ENCODE measurements at places on chromosomes 3 and 15.

DNA sequence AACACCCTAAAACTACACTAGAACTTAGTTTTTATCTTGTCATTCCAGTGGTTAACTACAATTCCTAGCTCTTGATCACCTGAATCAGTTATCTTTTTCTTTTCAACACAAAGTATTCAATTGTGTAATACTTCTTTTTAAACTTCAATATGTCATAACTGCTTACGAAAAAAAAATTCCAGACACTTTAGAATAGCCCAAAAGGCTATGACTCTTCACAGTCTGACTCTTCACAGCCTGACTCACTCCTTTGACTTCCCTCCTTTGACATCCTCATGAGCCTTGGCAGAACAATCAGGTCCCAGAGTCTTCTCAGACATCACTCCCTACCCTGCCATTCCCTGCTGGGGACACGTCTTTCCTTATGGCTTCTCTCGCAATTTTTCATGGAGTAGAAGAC, 727.1 kb downstream of the ROBO1 start:
- no peak for DNase-seq

DNA sequence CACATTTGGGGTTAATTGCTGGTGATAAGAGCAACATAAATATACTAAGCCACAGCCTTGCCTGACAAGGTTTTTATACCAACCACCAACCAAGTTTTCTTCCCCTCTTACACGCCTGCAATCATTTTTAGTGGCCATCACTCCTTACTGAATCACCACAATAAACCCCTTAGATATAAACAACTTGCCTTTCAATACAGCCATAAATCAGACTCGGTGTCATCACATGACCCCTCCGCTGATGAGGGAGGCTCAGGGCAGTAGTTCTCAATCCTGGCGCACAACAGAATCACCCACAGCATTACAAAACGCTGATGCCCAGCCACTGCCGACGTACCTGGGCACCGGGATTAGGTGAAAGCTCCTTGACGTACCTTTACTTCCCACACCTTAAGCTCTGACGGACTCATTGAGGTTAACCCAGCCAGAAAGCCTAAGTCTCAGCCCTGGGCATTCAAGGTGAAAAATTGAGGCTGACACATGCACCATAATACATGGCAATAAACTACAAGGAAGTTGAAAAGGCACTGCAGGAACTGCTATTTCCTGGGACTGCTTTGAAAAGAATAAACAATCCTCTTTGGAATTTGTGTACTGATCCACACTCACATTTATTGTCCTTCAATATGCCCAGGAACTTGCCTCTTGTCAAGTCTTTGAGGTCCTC, 17.1 kb downstream of the ADCY5 start:
- DNase-seq: no peak

DNA sequence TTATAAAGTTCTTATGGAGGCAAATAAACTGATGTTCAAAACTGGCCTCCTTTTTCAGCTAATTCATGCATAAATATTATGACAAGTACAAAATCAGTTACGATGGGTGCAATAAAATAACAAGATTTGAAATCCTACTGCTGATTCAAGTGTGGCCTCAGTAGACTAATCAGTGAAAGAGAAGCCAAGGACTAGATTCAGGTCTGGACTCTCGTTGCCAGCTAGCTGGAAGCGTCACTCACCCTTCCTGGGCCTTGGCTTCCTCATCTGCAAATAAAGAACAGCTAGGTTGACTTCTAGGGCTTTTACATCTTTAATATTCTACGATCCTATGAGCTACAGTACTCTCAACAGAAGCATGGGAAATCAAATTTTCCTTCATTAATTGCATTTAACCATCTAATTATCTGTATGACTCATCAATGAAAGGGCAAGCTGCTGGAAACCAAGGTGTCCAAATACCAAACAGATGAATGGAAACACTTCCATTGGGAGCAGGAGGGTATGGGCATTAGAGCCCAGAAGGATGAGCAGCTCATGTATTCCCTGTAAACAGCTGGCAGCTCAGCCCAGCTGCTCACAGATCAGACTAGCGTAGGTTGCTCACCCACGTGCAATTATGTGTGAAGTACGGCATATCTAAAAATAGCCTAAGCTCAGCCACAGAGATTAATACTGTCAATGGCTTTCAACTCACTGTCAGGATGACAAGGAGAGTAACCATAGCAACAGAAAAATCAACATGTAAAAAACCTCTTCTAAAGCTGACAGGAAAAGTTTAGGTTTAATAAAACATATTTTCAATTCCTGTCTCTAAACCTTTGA, 294.8 kb downstream of the PLCL2 start:
- peak; percentile 31 for DNase-seq

DNA sequence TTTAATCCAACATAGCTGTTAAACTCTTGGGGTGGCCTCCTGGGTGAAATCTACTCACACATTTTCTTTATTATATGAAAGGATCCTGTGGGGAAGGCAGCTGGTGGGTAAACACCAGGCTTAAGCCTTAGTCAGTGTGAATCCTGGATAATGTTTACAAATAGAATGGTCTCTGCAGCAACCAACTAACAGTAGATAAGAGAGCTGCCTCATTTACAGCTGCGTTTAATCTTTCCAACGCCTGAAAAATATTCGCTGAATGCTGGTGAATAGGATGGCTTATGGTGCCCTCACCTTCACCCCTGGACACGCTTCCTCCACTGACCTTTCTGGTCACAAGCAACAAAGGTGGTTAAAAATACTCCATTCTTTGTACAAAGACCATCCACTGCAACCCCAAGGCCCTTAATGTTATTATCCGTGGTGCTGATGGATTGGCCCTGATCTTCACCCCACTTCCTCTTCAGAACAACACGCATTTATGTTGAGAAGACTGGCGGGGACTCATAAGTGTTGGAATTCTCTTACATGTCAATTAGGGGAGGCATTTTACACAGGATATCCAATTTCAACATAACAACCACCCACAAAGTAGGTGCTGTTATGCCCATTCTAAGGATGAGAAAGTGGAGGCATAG, 120.0 kb upstream of the FRMD4B start:
- no peak for DNase-seq

DNA sequence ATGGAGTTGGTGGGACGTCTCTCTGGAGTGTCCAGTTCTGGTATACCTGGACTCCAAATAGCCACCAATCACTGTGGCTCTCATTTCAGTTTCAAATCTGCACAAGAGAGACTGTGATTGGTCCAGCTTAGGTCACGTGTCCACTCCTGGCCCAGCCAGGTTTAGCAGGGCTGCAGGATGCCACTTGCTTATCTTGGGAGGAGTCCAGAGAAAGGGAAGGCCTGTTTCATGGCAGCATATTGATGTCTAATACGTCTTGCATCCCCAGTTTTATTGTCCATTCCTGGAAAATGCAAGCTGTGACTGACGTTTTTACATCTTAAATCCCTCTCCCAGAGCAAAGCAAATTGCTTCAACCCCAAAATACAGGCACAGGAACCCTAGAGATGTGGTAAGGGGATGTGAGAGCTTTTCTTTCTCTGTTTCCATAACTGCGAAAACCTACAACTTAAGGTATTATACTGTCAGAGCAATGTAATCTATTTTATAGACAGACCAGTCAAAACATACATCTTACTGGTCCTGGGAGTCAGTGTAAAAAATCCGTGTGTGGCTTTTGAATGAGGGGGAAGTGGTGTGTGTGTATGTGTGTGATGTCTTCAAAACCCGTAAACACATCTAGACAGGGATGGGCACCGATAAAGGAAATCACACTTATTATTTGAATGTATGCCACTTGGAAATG, 274.4 kb downstream of the TLE3 start:
- no peak for DNase-seq

DNA sequence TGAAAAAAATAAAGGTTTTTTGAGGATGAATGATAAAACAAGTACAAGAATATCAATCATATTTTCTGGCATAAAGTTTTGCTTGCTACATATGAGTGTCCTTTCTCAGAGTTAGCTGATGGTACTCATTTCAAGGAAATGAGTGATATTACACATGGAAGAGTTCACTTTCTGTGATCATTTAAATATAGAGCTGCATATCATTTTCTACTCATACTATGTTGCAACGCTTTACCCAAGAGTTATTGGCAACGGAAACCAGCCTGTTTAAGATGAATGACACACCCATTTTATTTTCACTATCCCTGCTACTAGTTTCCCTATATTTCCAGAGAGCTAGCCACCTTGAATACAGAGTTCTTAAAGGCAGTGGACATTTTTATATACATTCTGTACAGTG, 35.4 kb upstream of the RBMS3 start:
- no peak for DNase-seq
